ENCODE measurements at places on chromosomes 13 and 19.

DNA sequence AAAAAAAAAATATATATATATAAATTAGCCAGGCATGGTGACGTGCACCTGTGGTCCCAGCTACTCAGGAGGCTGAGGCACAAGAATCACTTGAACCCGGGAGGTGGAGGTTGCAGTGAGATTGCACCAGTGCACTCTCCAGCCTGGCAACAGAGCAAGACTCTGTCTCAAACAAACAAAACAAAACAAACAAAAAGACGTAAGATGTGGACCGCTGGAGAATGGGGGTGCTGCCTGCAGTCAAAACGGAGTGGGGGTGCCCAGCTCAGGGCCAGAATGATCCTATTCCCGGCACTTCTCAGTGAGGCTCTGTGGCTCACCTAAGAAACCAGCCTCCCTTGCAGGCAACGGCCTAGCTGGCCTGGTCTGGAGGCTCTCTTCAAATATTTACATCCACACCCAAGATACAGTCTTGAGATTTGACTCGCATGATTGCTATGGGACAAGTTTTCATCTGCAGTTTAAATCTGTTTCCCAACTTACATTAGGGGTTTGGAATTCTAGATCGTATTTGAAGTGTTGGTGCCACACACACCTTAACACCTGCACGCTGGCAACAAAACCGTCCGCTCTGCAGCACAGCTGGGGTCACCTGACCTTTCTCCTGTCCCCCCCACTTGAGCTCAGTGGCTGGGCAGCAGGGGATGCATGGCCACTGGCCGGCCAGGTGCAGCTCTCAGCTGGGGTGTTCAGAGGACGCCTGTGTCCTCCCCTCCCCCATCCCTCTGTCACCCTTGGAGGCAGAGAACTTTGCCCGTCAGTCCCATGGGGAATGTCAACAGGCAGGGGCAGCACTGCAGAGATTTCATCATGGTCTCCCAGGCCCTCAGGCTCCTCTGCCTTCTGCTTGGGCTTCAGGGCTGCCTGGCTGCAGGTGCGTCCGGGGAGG lies at the start of gene F7:
Gene F7, plus strand, starts transcription at position 760 of the 889 bp plus-strand sequence. Its CDS starts 51 bp downstream, at position 811.
- no peak for DNase-seq

GRCh38 chr13:82688400-82688994 lies 1193.8 kb downstream of the SLITRK1 start:
- peak; percentile 3 for DNase-seq

DNA sequence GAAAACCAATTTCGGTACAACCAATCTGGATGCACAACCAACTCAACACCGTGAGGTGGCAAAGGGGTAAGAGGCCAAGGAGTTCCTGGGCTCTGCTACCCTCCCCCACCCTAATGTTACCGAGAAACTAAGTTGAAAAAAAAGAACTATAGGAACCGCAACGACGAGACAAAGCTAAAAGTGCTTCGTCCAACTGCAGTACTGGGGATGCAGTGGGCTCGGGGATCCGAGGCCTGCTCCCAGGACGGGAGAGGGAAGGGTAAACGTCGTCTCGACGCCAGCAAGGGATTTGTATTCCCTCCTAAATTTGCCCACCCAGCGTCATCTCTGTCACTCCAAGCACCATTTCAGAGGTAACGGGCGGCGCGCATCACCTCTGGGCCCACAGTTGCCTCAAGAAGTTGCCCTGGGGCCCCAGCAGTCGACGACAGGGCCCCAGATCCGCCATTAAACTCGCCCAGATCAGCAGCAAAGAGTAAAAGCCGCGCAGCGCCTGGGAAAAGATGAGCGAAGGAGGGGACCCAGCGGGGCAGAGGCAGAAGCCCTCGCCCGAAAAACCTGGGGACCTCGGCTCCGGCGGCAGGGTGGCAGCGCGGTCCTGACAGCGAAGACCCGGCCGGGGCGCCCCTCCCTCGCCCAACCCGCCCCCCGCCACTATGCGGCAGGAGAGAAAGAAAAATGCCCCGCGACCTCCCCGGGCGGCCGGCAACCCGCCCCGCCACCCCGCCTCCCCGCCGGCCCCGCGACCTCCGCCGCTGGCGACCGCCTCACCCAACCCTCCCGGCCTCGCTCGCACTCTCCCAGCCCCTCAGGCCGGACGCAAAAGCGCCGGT lies 752 bp downstream of the ZMYM5 start:
- no peak for DNase-seq

DNA sequence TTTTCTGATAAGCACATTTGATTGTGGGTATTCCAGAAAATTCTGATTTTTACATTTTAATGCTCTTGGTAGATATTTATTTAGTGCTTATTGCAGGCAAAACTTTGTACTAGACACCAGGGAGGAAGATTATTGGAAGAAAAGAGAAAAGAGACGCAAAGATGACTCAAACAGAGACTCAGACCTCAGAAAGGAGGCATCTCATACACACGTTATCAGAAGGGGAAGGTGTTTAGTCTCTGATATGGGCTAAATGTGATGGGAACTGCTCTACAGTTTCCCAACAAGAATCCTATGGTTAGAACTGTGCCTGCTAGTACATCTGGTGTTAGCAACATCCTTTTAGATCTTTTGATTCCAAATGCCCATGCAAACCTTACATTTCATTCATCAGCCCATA lies 245.6 kb downstream of the KLF5 start:
- DNase-seq = no peak

DNA sequence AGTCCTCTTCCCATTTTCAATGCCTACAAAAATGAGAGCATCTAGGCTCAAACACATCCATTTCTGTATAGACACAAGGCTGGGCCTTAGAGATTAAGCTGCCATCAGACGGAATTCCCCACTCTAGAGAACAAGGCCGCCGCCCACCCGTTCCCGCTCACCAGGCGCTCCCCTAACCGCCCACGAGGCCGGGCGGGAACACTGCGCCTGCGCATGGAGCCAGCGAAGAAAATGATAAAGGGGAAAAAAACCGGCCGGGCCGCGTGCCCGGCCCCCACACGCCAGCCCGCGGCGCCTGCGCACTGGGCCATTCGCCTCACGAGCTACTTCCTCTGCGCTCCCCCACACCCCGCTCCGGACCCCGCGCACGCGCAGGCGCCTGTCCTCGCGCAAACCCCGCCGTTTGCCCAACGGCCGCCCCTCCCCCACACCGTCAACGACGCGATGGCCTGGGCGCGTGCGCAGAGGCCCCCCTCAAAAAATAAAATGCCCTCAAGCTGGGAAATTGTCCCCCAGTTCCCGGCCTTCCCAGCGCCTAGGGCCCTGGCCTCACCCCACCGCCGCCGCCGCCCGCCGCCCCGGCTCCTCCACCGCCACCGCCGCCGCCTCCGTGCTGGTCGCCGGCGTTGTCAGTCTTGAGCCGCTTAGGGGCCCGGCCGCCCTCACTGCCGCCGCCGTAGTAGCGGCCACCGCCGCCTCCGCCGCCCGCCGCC lies 483 bp downstream of the HNRNPL start:
- peak; percentile 86 for DNase-seq

DNA sequence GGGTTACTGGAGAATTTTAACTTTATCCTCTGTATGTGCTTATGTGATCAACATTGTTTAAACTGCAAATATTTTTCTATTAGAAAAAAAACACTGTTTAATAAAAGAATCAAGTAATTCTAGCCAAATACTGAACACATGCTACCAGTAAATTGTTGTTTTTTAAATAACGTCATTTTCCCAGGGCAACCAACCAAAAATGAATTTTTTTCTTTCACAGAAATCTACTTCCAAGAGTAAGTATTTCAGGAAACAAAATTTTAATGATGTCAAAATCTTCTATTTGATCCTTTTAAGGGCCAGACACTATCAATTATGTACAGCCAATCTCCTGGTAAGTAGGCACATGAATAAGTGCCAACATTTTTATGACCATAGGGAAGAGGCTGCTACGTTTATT lies 57.1 kb downstream of the TUBGCP3 start:
- no peak for DNase-seq

- DNase-seq = no peak
Observed at GRCh38 chr19:50332244-50333038, 3.3 kb upstream of the KCNC3 start.

DNA sequence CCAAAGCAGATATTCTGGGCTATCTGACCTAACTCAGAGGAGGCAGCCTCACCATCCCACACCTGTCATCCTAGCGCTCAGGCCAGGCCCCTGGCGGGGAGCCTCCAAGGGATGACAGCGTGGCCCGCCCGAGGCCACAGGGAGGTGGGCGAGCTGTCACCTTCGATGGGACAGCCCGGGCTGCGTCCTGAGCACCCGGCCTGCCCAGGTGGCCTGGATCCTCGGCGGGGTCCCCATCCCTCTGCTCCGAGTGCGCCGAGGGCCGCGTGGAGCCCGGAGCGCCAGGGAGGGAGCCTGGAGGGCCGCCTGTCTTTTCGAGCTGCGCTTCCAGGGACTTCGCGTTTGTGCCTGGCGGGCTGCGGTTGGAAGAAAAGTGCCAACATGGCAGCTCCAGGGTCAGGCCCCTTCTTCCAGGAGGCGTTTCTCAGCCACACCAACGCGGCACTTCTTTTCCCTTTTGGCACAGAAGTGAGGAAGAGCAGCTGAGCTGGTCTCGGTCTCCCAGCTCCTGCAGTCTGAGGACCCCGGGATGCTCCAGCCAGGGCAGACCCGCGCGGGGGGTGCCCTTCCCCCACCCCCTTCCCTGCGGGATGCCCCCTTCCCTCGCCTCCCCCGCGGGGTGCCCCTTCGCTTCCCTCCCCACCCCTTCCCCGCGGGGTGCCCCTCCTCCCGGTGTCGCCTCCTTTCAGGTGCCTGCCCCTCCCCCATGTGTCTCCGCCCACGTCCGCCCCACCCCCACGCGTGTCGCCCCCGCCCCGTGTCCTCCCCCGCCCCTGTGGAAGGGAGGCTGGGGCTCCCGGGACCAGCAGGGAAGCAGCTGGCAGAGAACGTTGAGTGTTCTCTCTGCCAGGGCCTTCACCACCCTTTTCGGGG lies 42.3 kb downstream of the GJA3 start:
- no peak for DNase-seq

- no peak for DNase-seq
Observed at GRCh38 chr19:50190439-50190891, 13.0 kb upstream of the MYH14 start.

DNA sequence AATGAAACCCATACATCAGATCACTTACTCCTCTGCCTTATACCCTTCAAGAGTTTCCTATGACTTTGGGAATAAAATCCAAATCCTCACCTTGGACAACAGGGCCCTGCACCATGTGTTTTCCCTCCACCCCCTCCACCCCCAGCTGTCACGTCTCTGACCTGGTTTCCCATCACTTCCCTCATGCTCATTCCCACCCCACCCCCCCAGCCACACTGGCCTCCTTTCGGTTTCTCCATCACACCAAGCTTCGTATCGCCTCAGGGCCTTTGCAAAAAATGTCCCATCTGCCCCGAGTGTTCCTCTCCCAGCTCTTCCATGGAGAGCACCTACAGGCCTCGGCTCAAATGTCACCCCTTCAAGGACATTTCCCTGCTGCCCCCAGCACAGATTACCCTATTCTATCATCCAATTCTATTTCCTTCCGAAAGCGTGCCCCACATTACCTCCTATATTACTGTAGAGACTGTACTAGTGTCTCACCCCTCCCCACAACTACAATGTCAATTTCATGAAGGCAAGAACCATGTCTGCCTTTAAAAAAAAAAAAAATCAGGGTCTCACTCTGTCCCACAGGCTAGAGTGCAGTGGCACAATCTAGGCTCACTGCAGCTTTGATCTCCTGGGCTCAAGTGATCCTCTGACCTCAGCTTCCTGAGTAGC lies 16.8 kb upstream of the FFAR2 start:
- DNase-seq = no peak

DNA sequence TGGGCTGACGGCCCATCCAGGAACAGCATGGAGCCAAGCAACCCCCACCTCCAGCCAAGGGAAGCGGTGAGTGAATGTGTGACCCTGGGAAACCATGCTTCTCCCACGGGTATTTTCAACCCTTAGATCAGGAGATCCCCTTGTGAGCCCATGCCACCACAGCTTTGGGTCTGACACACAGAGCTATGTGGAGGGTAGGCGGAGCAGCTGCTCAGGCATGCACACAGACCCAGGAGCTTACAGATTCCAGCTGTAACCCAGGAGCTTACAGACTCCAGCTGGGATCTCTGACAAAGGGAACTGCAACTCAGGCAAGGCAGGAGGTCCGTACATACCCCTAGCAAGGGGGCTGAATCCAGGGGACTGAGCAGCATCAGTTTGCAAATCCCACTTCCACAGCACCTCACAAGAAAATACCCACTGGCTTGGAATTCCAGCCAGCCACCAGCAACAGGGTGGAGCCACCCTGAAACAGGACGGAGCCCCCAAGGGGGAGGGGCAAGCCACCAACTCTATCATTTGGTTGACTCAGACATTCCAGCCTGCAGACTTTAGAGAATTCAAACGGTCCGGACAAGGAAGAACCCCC lies 40.8 kb upstream of the RFXAP start:
- no peak for DNase-seq
